Activated CD4-positive, CD25-positive, alpha-beta regulatory T cell (primary cell): ENCODE measurements at places on chromosomes 5 and 9.

- DNase-seq, result no peak
Observed at GRCh38 chr5:149172261-149172660, 31.0 kb downstream of the ABLIM3 start.

DNA sequence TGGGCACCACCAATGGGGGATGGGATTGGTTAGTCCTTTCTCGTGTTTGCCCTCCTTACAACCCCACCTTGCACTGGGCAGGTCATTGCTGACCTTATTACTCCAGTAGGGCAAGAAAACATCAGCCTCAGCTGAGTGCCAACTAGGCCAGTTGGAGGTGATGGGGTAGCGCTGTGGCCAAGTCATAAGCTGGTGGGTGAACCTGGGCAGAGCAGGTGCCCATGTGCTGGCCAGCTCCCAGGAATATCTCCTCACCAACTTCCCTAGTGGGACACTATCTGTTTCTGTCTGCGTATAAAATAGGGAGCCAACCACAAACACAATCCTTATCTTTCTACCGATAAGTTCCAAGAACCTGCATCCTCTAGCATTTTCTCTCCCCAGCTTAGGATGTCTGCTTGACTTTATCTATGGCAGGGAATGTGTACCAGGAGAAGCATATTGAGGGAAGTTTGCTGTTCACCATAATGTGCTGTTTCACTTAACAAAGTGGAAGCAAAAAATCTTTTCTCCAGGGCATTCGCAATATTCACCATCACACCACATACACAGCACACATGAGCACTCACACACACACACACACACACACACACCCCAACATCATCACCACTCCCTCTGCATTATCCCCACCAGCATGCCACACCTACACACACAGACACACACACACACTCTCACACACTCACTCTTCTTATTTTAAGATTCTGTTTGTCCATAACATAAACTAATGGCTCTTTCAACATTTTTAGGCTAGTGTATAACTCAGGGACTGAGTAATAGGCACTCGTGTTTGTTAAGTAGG is 390.0 kb downstream of the ENC1 start:
- DNase-seq, result no peak

- no peak for DNase-seq
Observed at GRCh38 chr5:959581-960531, 48.7 kb upstream of the NKD2 start.

- DNase-seq, result no peak
Observed at GRCh38 chr9:95341293-95341962, 23.9 kb upstream of the FANCC start.

- no peak for DNase-seq
Observed at GRCh38 chr5:181242031-181242451, 1.7 kb downstream of the RACK1 start.

GRCh38 chr9:134678666-134679443 is 37.3 kb downstream of the COL5A1 start:
- no peak for DNase-seq

- DNase-seq, result no peak
Observed at GRCh38 chr5:172775326-172776234, 4.6 kb upstream of the DUSP1 start.

DNA sequence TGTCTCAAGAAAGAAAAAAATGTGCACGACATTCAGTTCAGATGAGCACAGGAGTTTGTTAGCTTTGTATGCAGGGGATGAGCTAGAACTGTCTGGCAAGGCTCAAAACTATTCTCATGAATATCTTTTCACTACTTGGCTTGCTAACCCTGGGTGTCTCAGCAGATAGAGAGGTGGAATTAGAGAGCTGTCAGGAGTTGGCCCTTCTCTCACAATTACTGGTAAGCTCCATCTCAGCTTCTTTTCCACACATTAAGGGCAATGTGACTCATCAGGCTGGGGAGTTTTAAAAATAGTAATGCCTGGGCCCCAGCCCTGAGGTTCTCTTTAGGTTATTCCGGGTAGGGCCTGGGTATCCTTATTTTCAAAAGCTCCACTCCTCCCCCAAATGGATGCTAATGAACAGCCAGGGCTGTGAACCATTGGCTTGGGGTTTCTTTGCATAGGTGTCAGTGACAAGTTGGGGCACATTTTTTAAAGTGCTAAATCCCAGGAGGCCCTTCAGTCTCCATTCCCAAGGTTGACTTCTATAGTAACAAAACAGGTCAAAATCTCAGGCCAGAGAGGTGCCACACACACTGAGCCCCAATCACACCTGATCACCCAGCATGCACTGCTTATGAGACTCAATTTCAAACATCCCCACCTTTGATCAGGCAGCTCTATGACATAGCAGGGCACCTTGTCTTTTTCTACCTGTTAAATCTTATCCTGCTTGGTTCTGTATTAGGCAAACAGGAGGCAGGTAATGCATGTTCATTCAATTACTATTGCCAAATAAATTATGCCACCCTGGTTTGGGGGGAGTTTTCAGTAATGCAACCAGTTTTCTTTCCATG is 239.7 kb upstream of the DAP start:
- no peak for DNase-seq

DNA sequence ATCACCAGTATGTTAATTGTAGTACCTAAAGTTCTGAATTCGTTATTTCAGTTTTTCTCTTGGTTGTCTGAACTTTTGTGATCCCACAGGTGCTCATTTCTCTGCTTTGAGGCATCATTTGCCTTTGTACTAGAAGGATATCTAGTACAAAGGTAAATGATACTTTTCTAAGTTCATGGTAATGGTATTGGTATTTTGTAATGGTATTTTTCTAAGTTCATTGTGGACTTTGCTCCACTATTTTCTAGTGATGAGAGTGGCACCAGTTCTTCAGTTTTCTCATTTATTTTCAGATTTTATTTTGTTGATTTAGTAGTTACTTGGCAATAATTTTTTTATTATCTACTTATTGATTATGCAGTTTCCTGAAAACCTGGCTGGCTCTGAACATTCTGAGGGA is 42.0 kb downstream of the RAB24 start:
- DNase-seq, result no peak

GRCh38 chr9:99415606-99416005 is 193.5 kb downstream of the SEC61B start:
- no peak for DNase-seq

GRCh38 chr9:120683150-120683549 is 31.1 kb downstream of the MEGF9 start:
- DNase-seq, result no peak

DNA sequence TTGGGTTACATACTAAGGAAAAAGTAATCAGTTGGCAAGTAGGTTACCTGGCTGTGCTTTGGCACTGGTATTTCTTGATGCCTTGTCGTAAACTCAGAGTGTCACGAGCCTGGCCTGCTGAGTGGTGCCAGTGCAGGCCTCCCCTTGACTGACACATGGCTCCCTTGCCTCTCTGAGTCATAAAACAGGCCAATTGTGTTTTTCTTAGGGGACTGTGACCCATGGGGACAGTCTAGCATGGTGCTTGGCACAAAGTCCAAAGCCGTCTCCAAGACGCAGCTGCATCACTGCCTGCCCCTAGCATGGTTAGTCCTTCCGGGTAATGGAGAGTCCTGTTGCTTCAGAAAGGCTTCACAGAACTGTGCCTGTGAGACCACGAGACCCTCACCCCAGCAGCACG is 132.5 kb downstream of the MVB12B start:
- DNase-seq, result no peak
